Endothelial cell (in vitro differentiated cells): ENCODE measurements at places on chromosomes 7 and 10.

DNA sequence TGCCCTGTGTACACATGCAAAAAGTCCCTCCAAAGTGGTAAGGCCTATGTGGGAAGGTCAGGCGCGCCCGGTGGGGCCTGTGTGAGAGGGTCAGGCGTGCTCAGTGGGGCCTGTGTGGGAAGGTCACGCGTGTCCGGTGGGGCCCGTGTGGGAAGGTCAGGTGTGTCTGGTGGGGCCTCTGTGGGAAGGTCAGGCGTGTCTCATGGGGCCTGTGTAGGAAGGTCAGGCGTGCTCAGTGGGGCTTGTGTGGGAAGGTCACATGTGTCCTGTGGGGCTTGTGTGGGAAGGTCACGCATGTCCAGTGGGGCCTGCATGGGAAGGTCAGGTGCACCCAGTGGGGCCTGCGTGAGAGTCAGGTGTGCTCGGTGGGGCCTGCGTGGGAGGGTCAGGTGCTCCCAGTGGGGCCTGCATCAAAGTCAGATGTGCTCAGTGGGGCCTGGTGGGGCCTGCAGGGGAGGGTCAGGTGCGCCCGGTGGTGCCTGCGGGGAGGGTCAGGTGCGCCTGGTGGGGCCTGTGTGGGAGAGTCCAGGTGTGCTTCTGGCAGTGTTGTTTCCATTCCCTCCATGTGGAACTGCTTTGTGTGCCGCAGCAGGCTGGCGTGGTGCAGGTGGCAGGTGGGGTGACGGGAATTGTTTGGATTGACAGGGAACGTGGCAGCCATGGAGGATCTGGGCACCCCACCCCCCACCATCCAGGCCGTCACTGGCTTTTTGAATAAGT, 15.4 kb downstream of the LRRC27 start:
- no peak for DNase-seq

DNA sequence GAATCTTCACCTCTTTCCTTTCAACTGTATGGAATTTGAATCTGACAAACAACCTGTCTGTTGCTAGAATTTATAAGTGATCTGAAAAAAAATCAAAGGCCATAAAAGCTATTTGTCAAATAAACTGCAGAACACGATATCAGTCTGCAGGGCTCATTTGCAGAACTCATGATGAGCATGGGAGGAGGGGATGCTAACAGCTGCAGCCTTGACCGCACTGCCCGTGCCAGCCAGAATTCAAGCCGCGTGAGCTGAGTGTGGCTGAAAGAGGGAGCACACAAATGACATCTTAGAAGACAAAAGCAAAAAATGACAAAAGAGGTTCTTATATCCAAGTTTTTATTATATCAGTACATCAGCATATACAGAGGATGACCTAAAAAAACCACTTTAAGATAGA, 15.7 kb downstream of the LRRTM3 start:
- no peak for DNase-seq

DNA sequence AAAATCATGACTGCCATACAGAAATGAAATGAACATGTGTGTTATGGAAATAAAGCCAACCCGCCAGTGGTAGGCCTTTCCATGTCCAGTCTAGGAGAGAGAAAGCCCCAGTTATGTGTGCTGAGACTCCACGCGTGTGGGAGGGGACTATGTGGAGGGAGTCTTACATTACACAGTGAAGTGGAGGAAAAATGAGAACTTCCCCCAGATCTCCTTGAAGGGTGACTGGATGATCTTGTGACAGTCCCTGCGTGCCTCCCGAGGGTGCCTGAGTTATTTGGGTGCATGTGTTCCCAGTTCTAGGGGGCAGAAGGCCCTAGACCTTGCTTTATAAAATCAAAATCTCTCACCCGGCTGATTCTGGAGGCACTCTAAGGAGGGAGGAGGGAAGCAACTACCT, 24.2 kb downstream of the UPP1 start:
- DNase-seq, result no peak

DNA sequence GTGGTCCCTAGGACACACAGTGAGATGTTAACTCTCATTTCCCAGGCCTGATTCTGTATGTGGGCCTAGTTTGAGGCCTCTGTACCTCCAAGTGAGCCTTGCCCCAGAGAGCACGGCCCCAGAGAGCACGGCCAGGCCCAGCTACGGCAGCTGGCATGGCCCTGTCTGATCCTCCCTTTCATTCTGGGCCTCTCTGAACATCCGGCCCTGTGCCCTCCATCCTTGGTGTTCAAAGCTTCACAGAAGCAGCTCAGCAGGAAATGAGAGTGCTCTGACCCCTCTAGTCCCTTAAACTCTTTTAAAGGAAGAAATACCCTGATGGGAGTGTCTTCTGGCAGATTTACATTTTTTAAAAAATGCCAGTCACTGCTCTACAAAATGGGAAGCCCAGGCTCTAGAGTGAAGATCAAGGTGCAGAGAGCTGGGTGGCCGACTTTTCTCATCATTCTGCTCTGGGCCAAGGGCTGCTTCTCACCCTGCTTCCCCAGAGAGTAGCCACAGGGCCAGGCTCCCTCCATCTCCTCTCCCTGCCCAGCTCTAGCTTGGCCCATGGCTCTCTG, 171.9 kb downstream of the RPS24 start:
- no peak for DNase-seq

- peak; percentile 37 for DNase-seq
Measured at GRCh38 chr10:125161707-125162119, 1.4 kb upstream of the CTBP2 start.

DNA sequence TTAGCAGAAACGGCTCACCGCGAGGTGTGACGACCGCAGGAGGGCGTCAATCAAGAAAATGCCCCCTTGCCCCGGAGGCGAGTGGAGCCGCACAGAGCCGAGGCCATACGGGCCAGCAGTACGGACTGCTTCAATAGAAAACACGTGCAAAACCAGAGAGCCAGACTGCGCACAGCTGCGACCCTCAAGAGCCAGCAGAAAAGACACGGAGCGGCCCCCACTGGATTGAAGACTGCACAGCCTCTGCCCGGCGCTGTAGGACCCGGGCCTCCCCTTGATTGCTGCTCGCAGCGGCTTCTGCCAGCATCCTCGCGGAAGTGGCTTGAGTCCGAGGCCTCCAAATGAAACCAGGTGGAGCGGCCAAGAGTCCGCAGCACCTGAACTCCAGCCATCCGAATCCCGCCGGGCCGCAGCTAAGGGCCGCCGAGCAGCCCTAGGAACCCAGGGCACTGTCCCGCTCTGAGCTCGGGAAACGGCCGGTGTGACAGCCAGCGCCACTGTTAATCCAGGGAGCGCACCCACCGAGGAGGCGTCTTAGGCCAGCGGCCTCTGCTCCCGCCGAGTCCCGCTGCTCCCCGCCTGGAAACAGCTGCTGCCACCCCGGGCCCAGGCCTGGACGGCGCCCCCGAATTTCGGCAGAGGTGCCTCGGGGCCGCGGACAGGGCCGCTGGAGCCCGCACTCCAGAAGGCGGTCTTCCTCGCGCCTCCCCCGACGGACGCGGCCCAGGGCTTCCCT, 660 bp upstream of the HHEX start:
- peak; percentile 57 for DNase-seq

DNA sequence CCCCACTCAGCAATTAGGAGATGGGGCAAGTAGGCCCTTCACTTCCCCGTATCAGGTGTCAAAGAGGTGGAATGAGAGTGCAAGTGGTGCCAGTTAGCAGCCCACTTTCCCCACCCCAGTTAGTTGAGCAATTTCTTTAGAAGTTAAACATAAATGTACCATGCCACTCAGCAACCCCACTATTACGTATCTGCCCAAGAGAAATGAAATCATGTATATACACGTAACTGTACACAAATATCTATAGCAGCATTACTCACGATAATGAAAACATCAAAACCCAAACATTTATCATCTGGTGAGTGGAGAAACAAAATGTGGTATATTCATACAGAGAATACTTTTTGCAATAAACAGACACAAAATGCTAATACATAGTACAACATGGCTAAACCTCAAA, 50.4 kb downstream of the IMMP2L start:
- no peak for DNase-seq

DNA sequence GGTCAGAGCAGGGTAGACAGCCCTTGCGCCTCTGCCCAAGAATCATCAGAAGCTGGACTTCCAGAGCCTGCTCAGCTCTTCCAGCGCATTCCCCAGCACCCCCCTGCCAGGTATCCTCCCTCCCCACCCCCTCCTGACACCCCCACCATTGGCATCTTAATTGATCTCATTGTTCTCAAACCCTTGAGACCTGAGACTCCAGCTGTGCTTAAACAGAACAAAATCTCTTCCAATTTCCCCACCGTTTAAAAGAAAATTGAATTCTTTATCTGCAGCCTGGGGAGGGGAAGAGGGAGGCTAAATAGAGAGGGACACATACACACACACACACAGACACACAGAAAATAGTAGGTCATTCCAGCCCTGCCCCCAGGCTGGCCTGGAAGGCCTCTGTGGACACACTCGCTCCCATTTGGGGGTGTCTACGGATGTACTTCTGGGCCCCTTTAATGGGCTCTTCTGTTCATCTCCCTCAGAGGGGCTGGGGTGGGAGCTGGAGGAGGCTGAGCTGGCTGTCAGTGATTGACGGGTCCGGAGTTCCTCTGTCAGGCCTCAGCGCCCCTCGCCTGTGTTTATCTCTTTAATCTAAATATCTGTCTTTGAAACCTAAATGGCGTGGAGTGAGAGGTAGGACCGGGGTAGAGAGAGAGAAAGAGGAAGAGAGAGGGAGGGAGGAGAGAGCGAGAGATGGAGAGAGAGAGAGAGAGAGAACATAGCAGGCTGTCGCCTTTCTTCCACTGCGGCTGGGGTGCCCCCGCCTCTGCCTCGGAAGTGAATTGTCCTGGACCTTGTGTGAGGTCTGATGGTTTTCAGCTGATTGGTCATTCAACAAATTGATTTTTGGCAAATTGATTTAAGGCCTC, 61.7 kb downstream of the C10orf105 start:
- DNase-seq, result no peak

DNA sequence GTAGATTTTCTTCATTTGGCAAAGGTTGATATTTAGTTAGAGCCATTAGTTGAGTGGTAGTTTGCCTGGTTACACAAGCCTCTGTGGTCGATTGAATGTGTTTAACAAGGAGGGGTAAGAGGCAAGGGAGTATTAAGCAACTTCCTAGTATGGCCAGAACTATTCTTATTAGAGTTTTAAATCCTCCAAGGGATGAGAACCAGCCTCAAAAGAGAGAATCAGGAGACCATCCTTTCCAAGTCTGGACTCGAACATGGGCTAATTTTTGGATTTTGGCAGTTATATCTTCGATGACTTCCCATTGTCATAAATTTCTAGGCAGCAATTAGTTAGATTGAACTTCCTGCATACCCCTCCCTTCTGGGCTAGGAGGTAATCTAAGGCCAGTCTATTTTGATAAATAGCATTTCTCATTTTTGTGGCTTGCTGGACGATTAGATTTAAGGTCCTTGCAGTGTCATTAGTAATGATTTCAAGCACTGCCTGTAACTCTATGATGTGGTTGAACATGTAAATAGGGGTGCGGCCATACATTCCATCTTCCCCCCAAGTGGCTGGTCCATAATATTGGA, 219.5 kb upstream of the KCND2 start:
- DNase-seq, result no peak

GRCh38 chr7:157177333-157177982, 38.7 kb downstream of the UBE3C start:
- no peak for DNase-seq

DNA sequence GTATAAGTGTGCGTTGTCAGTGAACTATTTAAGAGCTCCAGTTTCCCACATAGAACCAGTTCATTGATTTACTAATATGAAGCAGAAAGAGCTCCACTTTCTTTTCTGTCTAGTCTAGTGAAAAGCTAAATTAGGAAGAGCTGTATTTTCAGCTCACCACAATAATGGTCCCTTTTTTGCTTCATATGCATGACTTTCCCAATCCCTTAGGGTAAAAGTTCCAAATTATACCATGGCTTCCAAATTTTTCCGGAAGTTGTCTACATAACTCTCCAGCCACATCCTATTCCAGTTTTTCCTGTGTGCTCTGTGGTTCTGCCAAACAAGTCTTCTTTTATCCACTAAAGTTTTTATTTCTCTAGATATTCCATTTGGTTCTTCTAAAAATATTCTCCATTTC, 685.2 kb downstream of the REEP3 start:
- no peak for DNase-seq

DNA sequence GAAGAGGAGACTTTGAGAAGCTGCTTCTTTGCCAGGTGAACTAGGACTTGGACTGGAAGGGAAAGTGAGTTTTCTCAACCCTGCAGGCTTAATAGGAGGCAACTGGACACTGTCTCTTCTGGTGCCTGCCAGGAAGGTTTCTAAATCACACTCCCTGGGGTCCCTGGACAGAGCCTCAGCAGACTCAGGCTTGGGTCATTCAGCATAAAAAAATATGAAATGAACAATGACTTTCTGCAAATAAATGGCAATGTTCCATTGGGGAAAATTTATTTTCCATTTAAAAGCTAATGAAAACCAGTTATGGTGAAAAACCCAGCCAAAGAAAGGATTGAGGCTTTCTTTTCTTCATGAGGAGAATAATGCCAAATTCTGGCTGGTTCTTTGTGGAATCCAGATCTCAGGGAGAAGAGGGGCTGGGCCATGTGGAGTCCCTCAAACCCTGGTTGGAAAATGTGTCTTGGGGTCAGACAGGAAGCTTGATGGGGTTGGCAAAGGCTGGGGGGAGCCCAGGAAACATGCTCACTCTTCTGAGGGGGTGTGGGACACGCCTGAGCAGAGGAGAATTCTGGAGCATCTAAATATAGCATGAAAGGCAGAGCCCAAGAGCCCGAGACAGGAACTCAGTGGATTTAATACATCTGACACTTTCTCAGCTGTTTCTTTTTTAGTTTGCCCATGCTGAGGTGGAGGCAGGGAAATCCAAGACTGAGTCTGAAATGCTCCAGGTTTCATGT, 65.2 kb upstream of the EMX2 start:
- DNase-seq, result no peak
